ENCODE measurements at places on chromosomes 5 and 9.

GRCh38 chr9:132873403-132873802 lies 4.7 kb downstream of the AK8 start:
- no peak for DNase-seq

- no peak for DNase-seq
These were observed 12.8 kb upstream of the GNPDA1 start for GRCh38 chr5:142025637-142026036.

GRCh38 chr5:57495285-57496086 lies 12.9 kb upstream of the ACTBL2 start:
- no peak for DNase-seq

GRCh38 chr5:162456086-162456485 lies 388.5 kb downstream of the GABRG2 start:
- no peak for DNase-seq

- no peak for DNase-seq
These were observed 480.3 kb upstream of the SEMA6A start for GRCh38 chr5:117054911-117055310.

GRCh38 chr5:171755354-171755821 lies 30.2 kb upstream of the SMIM23 start:
- DNase-seq: no peak

GRCh38 chr5:62812621-62813255 lies 234.1 kb downstream of the LRRC70 start:
- no peak for DNase-seq

- peak; percentile 42 for DNase-seq
These were observed 482 bp downstream of the TESK1 start for GRCh38 chr9:35605351-35606137.

DNA sequence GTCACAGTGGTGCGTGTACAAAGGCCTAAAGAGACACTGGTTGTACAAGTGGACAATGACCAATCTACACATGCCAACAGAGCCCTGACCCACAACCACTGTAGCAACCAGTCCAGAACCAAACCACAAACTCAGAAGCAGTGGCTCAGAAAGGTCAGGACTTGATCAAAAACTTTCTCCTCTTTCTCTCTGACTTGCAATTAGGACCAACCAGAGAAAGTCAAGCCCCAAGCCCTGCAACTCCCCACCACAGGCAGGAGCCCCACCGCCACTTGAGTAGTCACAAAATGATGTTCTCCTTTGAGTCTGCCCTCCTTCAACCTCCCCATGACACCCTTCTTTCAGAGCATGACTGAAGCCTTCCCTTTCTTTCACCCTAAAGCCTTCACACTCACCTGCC lies 291.8 kb downstream of the CDH10 start:
- DNase-seq: no peak

DNA sequence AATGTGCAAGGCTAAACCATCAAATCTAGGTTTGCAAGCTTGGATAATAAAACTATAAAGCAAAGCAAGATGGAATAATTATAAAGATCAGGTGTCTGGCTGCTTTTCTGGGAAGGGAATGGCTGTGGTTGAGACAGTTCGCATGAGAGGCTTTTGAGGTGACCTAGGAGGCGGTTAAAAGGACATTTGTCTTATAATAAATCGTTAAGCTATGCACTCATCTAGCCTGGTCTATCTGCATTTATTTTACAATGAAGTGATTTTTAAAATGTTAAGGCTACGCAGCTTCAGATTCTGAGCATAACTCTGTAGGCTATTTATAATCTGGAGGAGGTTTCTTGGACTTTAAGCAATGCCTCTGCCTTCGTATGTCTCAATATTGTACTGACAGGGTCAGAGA lies 29.4 kb upstream of the MAN2A1 start:
- DNase-seq: no peak

DNA sequence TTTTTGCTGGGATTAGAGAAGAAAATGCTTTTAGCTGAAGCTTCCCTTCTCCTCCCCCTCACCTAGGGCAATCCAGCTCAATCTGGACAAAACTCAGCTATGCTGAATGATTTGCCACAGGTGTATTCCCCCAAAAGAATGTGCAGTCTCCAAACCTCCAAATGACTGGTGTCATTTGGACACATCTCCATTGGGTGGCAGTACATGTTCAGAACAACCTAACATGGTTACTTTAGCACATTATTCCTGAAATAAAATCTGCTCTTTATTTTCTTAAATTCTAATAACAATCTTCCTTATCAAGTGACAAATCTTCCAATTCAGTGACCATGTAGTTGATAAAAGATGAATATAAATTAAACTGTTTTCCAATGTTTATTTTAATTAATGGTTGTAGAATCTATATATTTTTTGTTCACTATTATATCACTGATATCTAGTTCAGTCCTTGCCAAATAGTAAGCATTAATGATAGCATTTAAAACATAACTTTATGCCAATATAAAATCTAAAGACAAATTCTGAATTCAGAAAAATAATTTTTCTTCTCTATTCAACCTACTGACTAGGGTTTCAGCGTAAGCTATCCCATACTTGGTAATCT lies 61.3 kb upstream of the MOCS2 start:
- DNase-seq: no peak

GRCh38 chr9:34203992-34204635 lies 25.3 kb downstream of the UBAP1 start:
- DNase-seq: no peak

DNA sequence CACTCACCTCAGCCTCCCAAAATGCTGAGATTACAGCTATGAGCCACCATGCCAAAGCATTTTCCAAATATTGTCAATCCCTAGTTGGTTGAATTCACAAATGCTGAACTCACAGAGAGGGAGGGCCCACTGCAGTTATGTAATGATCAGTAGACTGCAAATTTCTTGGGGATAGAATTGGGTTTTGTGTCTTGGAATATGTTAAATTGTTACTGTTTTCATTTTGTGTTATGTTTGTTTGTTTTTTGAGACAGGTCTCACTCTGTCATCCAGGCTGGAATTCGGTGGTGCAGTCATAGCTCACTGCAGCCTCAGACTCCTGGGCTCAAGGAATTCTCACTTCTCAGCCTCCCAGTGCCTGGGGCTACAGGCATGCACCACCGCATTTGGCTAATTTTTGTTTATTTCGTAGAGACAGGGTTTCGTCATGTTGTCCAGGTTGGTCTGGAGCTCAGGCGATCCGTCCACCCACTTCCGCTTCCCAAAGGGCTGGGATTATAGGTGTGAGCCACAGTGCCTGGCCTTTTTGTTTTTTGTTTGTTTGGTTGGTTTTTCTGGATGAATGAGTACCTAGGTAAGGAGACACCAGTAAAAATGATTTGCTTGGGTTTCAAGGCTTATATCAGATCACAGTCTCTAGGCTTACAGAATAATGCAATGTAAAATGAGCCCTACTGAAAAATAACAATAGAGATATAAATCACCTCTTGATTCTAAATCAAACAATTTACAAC lies 31.5 kb upstream of the LMNB1 start:
- DNase-seq: no peak

- no peak for DNase-seq
These were observed 27.9 kb downstream of the LYRM7 start for GRCh38 chr5:131198625-131199024.

- DNase-seq: no peak
These were observed 61.8 kb downstream of the NDFIP1 start for GRCh38 chr5:142170254-142170953.

DNA sequence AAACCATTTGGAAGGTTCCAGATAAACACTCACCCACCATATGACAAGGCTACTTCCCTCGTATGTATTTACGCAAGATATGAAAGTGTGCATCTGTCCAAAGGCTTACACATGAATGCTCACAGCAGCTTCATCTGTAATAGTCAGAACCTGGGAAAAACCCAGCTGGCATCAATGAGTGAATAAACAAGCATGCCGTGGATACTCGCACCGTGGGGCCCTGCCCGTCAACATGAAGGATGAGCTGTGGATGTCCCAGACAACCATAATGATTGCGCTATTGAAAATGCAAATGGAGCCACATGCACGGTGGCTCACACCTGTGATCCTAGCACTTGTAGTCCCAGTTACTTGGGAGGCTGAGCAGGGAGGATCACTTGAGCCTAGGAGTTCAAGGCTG lies 60.6 kb upstream of the FCN1 start:
- no peak for DNase-seq

- no peak for DNase-seq
These were observed 274.2 kb upstream of the CCNH start for GRCh38 chr5:87686975-87687374.

DNA sequence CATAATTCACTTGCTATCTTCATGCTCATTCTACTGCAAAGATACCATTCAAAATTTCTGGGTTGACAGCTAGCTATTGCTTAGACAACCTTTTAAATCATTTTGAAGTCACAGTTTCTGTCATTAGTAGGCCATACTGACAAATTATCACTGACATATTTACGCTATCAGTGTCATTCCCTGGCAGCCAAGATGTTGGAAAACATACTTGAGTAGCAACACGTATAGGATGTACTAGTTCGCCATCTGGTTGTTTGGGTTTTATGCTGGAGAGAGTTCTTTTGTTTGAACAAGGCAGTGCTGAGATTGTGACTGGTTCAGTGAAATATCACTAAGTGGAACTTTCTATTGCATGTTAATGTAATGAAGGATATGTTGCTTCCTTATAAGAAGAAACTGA lies 621.9 kb downstream of the DTWD2 start:
- no peak for DNase-seq

- DNase-seq: peak; percentile 8
These were observed 6.2 kb upstream of the DNAJC18 start for GRCh38 chr5:139445325-139446170.

DNA sequence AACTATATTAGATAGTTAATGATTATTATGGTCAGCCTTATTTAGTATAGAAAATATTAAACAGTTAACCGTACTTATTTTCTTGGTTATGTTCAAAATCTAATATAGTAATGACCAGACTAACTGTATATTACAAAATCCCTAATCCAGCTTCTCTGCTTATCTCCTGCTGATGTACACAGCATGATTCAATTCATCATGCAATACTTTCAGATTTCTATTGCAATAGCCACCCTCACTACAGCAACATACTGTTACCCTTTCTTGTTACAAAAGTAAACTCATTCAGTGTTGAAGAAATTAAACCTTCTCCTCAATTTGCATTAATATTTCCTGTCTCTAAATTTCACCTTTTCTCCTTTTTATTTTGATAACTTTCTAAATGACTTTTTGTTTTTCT lies 1375.0 kb upstream of the NUDT12 start:
- DNase-seq: no peak

DNA sequence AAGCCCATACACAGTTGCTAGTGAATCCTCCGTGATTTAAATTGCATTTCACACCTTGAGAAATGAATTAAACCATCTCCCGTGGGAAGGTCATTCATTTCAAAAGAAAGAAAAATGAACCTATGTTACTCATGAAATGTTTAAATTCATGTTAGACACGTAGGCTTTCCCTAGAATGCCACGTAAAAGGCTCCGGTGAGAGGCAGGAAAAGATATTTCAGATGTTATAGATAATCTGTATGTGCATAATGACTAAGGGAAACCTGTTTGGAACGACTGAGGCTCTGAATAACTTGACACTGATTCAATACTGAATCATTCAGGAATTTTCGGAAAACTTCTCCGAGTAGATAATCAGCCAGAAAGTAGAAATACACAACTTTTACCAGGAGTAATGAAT lies 134.3 kb upstream of the ICE1 start:
- DNase-seq: no peak

DNA sequence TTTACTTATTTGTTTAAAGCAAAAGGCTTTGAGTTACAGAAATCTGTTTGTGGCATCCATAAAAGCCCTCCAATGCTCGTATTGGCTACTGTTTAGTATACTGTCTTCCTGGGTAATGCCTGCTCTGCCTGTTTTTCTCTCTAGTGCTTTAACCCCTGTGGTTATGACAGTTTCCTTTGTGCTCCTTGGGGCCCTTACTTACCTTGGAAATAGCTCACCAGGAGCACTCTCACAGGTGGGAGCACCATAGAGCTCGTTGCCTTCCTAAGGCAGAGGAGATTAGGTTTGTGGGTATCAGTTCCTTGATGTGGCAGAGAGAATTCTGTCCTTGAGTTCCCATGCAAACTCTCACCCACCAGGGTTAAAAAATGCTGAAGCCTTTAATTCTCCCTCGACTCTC lies 242.8 kb downstream of the CDH18 start:
- DNase-seq: no peak

DNA sequence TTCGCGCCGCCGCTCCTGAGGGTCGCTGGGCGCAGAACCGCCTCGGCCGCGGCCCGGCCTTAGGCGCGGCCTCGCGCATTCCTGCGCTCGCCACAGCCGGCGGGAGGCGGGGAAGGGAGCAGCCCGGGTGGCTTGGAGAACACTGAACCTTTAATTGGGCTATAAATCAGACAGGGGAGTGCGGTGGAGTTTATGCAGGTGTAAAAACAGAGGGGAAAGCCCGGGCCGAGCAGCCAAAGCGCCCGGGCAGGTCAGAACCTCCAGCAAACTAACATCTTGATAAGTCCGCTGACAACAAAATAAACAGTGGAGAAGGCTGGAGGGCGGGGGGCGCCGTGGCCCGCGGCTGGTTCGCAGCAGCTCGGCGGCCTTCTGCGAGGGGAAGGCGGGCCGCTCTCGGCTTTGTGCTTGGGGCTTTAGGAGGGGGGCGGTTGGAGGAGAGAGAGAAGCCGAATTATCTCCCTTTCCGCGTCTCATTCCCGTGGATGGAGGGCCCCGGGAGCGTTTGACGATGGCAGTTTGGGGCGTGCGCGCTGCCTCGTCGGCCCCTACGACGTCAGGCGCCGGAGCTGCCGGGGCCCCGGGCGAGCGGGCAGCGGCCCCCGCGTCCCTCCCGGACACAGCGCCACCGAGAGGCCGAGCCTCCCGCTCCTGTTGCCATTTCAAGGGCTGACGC lies 11.3 kb downstream of the FOXD1 start:
- no peak for DNase-seq

- no peak for DNase-seq
These were observed 291.9 kb downstream of the COX7C start for GRCh38 chr5:86909418-86910295.

DNA sequence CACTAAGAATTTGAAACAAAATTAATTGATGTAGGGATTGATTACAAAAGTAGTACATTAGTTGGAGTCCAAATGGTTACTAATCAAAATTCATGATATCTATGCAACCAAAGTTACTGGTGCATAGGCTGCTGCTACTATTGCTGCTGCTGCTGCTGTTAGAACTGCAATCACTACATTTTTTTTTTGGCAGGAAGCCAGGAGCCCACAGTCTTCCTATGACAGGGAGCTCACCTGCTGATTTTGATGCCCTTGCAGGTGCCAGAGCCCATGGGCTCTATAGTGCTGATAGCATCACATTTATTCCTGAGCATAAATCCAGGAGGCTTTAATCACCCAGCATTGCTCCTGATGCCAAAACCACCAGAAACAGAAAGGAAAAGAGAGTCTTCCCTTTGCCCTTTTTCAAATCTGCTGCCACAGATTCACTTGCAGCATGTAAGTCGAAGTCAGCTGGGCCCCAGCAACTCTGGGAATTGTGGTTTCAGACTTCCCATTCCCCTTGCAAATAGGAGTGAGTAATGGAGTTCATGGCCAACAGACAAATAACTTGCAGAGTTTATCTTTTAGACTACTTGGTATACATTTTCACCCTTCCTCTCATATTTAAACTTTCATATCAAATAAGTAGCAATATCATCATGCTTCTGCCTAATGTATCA lies 17.6 kb downstream of the SLCO6A1 start:
- no peak for DNase-seq
